ENCODE measurements at places on chromosomes 2 and 18. TPM values are rescaled to one million over a fixed set of nuclear protein-coding genes. Genes with fewer than 3 reads are reported as not detected.

Gene KRTCAP3
- polyA plus RNA-seq = 2.2 TPM

GRCh38 chr2:212882626-212883025, 268.8 kb downstream of the IKZF2 start:
- no peak for DNase-seq

- DNase-seq = no peak
Observed at GRCh38 chr2:127826047-127826446, 15.1 kb upstream of the WDR33 start.

- DNase-seq = no peak
Observed at GRCh38 chr18:14089191-14089590, 43.0 kb downstream of the ZNF519 start.

- DNase-seq = no peak
Observed at GRCh38 chr2:175183674-175184073, 2.2 kb upstream of the ATP5MC3 start.

DNA sequence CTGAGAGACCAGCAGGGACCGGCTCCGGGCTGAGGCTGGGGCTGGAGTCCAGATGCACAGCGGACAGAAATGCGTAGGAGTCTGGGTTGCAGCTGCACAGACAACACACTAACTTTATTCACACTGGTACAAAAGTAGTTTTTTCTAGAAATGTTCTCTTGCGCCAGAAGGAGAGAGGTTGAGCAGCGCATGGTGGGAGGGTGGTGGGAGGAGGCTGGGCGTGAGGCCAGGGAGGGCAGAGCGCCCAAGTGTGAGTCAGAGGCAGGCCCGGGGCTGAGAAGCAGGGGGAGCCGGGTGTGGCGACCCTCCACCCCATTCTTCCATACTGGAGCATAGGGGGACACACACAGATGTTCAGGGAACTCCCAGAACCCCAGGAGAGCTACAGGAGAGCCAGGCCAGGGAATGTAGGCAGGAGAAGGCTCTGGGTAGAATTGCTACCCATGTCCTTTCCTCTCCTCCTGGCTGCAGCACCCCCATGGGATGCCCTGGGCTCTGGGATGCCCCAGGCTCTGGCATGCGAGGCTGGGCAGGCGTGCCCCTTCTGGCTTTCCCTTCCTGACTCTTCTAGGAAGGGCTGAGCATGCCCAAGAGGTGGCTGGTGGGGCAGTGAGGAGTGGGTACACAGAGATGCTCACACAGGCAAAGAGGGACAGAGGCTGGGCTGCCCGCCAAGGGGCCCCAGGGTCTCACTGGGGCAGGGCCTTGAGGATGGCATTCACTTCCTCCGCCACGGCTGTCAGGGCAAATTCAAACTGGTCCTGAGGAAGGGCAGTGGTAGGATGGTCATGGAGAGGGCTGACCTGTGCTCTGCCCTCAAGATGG, 10.6 kb downstream of the DNAJB2 start:
- DNase-seq = no peak

DNA sequence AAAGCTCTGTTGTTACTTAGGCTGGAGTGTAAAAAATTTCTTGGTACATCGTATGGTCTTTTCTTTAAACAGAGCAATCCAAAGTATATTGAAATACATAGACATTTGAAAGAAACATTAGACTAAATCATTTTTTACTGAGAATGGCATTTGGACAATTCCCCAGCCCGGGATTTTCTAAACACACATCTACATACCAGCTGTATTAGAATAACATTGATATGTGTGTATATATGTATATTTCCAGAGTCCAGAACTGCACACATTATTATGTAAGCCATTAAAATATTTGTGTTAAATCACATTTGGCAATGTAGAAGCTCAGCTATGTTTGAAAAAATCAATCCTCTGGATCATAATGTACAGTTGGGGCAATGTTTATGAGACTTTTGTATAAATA, 1853.6 kb upstream of the LRRTM1 start:
- DNase-seq = no peak

GRCh38 chr2:216114382-216114713, 5.2 kb downstream of the XRCC5 start:
- DNase-seq = no peak

DNA sequence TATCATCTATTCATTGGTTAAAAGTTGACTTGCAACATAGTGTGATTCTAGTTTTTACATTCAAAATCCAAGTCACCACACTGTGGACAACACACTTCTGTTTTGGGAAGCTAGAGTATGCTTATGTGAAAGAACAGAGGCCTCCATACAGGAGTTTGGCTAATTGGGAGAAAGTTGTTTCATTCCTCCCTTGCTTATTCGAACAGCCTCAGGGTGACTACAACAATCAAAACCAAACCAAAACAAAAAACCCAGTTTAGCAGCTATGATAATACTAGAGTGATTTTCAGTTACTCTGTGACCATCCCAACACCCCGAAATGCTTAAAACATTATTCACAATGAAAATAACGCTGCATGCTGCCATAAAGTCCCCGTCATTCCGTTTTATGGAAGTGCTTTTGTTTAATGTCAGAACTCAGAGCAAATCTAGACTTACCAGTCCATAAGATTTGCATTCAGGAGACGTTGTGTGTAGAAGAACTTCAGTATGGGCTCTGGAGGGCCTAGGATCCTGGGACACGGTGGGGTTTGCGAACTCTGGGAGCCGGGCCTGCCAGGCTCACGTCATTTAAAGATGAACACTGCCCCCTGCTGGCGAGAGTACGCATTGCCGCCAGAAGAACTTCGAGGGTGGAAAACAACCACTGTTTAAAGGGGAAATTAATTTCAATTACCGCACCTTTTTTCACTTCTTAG, 111.4 kb downstream of the FTCDNL1 start:
- DNase-seq = peak; percentile 32

DNA sequence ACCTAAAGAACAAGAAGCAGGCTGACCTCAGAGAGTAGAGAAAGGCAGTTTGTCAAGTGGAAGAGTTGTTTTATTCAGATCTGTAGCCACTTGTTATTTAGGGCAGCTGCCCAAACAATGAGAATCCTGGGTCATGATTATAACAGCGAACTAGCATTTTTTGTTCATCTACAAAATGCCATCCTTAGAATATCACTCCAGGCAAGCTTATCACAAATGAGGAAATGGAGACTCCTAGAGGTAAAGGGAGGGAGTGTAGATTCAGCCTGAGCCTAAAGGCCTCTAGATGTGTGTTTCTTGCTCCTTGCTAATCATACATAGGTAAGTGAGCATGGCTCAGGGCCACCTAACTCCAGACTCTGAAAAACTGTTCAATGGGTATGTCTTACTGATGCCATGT, 126.1 kb downstream of the HNMT start:
- DNase-seq = no peak

Gene FAM237A
- polyA plus RNA-seq = not detected

DNA sequence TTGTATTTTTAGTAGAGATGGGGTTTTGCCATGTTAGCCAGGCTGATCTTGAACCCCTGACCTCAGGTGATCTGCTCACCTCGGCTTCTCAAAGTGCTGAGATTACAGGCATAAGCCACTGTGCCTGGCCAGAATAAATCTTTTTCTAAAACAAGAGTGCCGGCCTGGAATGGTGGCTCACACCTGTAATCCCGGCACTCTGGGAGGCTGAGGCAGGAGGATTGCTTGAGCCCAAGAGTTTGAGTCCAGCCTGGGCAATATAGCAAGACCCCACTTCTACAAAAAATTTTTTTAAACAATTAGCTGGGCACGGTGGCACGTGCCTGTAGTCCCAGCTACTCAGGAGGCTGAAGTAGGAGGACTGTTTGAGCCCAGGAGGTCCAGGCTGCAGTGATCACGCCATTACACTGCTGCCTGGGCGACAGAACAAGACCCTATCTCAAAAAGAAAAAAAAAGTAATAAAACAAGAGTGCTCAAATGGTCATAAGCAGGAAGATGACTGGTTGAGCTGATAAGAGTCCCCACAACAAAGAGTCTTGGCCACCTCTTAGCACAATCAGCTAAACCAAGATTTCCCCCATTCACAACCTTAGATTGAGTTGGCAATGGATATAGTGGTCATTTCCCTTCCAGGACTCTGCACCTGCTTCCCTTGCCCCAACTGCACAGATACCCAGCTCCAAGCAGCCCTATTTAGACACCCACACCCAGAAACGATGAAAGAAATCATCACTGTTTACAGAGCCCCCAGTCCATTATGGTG, 5.8 kb upstream of the UCN start:
- no peak for DNase-seq

- no peak for DNase-seq
Observed at GRCh38 chr2:47607005-47607679, 175.8 kb upstream of the MSH6 start.

GRCh38 chr18:28637897-28638296, 461.0 kb upstream of the CDH2 start:
- DNase-seq = no peak

Gene PRKAG3
- not detected for polyA plus RNA-seq

DNA sequence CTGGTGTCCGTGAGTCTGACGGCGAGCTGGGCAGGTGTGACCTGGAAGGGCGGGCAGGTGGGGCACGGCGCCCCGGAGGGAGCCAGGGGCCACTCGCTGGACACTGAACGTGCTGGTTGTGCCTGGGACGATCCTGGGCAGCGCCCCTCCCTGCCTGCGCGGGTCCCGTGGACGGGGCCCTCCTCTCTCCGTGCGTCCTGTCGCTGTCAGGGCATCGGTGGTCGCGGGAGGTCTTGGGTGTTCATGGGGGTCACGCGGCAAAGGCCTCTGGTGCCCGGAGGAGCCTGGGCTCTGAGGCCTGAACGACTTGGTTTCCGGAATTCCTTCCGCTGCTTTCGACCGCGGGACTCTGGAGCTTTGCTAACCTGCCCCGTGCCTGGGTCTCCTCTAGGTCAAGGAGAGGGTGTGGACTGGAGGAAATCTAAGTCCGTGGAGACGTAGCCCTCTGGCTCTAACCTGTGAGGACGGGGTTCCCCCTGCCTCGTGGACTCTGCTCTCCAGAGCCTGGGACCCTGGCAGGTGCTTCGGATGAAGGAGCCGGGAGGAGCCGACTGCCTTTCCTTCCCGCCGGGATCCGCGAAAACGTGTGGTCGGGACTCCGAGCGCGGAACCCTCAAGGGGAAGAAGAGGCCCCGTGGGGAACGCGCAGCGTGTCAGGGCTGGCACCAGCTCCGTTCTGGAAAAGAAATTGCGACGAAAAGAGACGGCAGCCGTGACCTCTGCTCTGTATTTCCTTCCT, 14.7 kb downstream of the SOX11 start:
- DNase-seq = no peak

Gene PRADC1
- polyA plus RNA-seq = 35.3 TPM

GRCh38 chr2:215377283-215377682, 58.6 kb downstream of the FN1 start:
- DNase-seq = no peak

DNA sequence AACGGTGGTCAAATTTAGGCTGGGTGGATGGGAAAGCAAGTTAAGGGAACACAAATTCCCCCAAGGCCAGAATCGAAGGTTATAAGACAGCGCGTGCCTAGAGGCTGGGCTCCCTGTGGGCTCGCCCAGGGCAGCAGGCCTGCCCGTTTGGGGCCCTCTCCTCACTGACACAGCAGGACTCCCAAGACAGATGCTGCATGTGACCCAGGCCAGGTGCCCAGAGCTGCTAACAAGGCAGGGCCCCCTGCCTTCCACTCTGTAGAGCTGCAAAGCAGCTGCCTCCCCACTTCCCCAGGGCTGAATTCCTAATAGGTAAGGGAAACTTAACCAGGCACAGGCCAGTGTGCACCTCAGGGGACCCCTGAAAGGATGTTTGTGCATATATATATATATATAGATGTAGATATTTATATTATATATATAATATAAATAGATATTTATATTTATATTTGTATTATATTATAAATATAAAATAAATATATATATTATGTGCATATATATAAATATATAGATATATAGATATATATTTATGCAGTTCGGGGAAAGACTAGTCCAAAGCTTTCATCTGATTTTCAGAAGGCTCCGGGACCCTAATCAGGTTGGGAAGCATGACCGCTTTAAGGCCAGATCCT, 43.7 kb downstream of the TMEM37 start:
- no peak for DNase-seq

Gene ZNF512
- 41.1 TPM for polyA plus RNA-seq

GRCh38 chr2:212520340-212520739, 18.3 kb downstream of the ERBB4 start:
- no peak for DNase-seq

Gene MOGAT1
- polyA plus RNA-seq = not detected

DNA sequence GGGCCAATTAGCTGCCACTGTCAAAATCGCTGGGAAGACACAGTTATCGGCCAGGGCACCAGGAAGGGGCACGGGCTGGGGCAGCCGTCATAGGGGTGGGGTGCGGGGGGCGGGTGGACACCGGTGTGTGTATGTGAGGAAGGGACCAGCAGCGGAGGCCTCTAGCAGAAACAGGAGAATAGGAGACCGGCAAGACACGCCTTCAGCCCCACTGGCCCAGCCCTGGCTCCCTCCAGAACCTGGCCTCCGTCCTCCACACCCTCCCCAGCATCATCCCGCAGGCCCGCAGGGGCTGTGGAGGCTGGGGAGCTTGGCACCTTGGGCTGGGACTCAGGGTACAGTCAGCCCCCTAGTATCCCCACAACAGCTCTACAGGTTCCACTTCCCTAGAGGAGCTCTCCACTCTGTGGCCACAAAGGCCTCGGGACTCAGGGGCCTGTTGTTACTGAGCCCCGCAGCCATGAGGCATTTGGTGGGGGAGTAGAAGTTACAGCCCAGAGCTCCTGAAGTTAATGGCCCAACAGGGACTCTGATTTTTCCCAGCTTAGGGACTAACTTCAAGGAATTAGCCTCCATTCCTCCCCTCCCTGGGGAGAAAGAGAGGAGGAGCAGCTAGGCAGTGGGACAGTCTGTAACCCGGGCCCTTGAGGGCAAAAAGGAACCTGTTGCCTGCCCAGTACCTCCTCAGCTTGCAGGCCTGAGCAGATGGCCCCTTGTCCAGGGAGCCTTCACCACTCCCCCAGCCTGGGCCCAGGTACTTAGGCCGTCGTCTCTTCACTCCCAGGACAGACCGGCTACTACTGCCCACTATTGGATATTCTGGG, 19.9 kb downstream of the SH2D6 start:
- DNase-seq = no peak

Gene CAVIN2
- not detected for polyA plus RNA-seq

Gene ATF2
- 39.6 TPM for polyA plus RNA-seq

Gene SLC8A1
- polyA plus RNA-seq = not detected

DNA sequence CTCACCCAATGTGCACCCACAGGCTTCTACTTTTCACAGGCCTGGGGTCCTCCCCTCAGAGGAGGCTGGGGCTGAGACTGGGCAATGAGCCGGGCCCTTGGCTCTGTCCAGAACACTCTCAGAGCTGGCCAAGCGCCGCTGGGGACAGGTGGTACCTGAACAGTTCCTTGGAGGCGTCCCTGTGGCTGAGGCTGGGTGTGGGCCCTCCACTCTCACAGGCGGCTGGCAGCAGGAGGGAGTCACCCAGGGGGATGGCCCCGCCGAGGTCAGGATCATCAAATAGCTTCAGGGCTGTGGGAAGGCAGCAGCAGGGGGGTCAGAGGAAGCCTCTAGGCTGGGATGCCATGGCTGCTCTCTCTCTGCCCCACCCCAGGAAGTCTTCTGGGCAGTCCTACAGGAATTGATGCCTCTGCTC, 27.1 kb downstream of the HS1BP3 start:
- no peak for DNase-seq

- no peak for DNase-seq
Observed at GRCh38 chr2:6995391-6996097, 78.3 kb downstream of the RNF144A start.

Gene COL3A1
- not detected for polyA plus RNA-seq
